ENCODE measurements at places on chromosomes 4 and X.

DNA sequence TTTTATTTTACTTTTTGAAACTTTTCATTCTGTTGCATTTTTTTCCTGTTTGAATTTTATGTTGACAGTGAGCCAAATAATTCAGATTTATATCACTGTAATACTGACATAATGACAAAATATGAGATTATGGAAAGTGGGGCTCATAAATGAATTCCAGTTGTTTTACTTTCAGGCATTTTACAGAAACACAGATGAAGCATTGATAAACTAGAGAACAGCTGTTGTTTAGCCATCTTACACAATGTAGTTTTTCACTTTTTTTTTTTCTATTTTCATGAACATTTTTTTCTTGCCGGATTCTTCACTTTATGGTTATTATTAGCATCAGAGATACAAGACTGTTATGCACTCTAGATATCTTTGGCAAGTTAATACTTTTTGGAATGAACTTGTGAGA is 91.7 kb upstream of the PAQR3 start:
- DNase-seq, result no peak

- DNase-seq, result no peak
Measured at GRCh38 chr4:155072417-155072816, 136.0 kb upstream of the NPY2R start.

DNA sequence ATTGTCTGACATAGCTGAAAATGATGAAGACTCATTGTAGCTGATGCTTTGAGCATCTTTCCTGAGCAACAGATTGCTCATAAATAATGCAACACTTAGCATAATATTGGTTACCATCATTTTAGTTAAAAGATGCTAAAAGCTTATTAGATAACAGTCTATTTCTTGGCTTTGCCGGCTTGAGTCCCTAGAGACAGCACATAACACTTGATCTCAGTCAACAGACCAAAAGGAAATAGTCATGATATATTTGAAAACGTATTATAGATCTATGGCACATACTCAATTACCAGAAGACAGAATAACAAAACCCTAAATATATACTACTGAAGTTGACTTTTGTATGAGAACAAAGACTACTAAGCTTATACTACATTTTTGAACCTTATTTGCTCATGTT is 846.7 kb upstream of the EPHA5 start:
- no peak for DNase-seq

- no peak for DNase-seq
Measured at GRCh38 chrX:85203461-85203970, 40.1 kb downstream of the SATL1 start.

GRCh38 chr4:628821-629635 is 3.7 kb downstream of the PDE6B start:
- no peak for DNase-seq

DNA sequence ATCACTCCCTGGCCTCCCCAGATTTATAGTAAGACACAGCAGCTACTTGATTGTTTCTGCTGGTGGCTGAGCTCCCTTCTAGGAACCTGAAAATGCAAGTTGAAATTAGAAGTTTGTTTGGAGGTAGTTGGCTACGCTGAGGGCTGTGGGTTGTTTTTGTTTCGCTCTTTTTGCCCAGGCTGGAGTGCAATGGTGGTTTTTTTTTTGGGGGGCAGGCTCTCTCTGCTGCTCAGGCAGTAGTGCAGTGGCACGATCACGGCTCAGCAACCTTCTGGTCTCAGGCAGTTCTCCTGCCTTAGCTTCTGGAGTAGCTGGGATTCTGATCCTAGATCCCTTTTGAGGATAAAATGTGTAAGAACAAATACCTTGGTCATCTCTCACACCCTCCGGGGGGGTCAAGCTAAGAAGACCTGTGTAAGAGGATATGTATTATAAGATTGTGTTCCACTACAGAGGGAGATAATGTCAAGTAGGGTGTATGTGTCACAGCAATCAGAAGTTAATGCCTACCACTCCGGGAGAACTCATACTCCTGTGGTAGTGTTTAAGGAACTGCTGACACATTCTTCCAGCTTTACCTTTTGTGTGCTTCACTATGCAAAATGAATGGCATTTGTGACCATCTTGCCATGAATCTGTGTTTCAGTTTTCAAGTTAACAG is 9.7 kb downstream of the JADE1 start:
- no peak for DNase-seq

DNA sequence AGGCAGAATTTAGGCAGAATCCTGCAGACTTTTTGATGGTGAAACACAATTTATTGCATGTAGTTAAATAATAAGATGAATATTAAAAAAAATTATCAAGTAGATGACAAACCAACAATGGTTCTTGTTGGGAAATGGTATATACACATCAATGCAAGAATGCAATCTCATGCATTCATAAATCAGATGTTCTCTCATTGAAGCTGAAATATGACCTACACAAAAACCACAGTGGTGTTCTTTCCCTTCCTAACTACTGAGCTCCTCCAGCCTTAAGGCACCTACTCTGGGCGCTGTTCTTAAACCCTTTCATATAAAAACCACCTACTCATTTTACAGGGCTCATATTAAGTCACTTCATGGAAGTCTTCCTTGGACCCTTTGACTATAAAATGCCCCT is 64.1 kb downstream of the ANTXR2 start:
- no peak for DNase-seq

DNA sequence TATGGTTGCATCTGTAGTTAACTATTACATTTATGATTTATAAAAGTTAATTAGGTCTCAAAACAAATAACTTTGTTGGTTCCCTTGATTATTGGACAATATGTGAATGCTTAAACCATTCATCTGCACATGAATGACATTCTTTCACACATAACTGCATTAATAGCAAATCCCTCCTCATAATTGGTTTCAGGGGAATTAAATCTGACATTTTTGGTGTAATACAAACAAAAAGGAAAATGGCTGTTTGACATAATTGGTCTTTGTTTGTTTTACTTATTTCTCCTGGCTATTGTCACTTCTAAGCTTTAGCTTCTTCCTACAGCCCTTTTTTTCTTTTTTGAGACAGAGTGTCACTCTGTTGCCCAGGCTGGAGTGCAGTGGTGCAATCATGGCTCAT is 71.9 kb downstream of the TBC1D9 start:
- DNase-seq, result no peak

GRCh38 chrX:39242187-39242586 is 440.9 kb downstream of the MID1IP1 start:
- no peak for DNase-seq

- no peak for DNase-seq
Measured at GRCh38 chrX:109902665-109903064, 100.2 kb upstream of the TMEM164 start.

DNA sequence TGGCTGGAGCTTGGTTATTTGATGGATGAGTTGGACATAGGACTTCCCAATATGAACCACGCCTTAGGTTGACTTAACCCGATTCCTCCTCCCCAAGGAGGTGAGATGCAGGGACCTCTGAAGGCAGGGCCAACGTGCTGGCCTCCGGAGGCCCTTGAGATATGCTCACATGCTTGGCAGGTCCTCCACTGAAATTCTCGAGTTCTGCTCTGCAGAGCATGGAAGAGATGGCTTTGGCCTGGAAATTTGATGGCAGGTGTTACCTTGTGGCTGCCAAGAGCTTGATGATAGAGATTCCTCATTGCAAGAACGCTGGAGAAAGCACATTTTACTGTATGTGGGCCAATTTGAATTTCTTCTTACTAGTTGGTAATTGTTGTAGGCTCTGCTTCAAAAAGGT is 117.4 kb upstream of the LIMCH1 start:
- DNase-seq, result no peak

DNA sequence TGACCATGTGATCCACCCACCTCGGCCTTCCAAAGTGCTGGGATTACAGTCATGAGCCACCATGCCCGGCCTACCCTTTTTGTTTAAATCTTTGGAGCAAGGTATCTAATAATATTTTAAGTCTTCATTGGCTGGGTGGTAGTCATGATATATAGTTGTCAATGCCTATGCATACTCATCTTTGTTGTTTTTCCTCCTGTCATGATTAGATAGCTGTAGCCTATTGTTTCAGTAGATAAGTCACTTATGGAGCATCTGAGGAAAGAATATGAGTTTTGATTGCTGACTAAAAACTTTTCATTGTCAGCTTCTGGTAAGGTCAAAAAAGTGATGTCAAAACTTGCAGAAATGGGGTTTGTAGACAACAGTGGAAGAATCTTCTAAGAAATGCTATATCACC is 119.8 kb downstream of the KDM6A start:
- DNase-seq, result no peak

DNA sequence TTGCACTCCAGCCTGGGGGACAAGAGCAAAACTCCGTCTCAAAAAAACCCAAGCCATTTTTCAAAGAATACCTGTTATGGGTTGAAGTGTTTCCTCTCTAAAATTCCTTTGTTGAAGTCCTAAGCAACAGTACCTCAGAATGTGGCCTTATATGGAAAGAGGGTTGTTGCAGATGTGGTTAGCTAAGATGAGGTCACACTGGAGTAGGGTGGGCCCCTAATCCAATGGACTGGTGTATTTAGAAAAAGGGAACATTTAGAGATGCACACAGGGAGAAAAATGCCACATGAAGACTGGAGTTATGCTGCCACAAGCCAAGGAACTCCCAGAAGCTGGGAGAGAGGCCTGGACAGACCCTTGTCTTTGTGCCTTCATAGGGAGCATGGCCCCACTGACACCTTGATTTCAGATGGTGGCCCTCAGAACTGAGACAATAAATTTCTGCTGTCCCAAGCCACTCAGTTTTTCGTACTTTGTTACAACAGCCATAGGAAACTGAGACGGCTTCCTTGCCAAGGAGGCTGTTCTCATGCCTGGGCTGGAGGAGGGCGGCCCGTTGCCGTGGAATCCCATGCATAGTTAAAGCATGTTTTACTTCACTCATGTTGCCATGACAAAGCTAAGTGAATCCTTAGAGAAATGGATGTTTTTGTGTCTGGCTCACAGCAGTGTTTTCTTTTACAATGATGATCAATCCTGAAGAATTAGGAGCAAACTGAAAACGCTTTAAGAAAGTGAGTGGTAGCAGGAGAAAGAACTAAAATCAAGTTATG is 16.5 kb downstream of the TRAPPC2 start:
- DNase-seq, result no peak

GRCh38 chrX:29477878-29478277 is 737.5 kb upstream of the MAGEB2 start:
- no peak for DNase-seq

Measured in activated naive CD4-positive, alpha-beta T cell treated with Interleukin-2 at 50 U/mL for 16 hours (primary cell).